B cell (primary cell): ENCODE measurements at places on chromosomes 5 and 9.
A peak's percentile ranks its signal among the peaks of the same experiment; 100 is the strongest.

GRCh38 chr9:97510797-97511654, 9.6 kb downstream of the TMOD1 start:
- DNase-seq = peak; percentile 9

DNA sequence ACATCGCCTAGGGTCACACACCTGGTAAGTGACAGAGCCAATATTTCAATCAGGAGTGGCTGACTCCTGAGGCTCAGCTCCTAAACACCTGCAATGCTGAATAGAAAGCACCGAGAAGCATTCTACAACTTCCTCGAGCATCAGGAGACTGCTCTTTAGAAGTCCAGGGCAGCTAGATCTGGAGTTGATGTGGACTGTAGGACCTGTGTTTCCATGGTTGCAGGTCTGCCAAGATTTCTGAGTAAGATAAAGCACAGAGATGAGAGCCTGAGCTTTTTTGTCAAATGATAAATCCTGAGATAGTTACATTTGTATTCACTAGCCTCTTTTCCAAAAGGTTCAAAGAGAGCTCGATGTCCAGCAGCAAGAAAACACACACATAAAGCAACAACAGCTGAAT, 43.8 kb downstream of the YIPF5 start:
- DNase-seq = no peak

DNA sequence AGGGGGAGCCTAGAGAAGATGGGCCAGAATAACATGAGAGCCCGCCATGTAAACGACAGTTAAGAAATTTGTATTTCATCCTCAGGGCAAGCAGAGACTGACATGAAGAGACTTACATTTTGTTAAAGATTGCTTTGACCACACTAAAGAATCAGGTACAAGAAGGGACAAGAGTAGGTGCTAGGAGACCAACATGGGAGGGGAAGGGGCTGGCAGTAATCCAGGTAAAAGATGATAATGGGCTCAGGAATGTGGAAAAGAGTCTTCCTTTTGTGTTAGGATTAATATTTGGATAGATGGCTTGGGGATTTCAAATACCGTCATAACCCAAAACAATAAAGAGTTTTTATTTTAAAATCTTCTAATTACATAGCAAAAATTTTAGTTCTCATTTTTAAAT, 137.3 kb downstream of the ZNF462 start:
- no peak for DNase-seq

DNA sequence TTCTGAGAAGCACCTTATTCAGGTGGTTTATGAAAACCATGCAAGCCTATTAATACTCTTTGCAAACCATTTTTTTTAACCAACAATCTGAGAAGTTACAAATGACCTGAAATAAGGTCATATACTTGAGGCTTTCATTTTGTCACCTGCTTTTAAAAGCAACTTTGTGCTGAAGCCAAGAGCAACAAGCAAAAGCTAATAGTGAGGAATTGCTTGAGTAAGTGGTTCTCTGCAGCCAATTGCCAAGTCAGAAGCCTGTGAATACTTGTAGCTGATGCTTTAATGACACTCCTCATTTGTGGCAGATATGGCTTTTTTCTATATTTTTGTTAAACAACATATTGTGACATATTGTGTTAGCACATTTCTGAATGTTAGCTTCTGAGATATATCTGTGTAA, 126.7 kb upstream of the ZNF608 start:
- DNase-seq = no peak

DNA sequence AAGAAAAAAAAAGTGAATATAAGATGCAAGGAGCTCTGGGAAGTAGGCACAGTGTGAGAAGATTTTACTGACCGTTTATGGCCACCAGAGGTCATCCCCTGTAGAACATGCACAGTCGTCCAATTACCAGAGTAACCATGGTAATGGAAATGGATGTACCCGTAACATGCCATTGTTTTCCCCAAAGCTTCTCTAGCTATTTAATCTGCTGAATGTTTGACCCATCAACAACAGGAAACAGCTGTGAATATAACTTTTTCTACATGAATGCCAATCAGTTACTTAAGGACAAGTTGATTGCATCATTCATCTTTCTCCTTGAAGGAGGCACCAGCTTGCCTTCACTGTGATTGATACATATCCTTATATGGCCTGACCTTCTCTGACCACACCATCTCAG, 1967.0 kb upstream of the CDH9 start:
- DNase-seq = no peak

DNA sequence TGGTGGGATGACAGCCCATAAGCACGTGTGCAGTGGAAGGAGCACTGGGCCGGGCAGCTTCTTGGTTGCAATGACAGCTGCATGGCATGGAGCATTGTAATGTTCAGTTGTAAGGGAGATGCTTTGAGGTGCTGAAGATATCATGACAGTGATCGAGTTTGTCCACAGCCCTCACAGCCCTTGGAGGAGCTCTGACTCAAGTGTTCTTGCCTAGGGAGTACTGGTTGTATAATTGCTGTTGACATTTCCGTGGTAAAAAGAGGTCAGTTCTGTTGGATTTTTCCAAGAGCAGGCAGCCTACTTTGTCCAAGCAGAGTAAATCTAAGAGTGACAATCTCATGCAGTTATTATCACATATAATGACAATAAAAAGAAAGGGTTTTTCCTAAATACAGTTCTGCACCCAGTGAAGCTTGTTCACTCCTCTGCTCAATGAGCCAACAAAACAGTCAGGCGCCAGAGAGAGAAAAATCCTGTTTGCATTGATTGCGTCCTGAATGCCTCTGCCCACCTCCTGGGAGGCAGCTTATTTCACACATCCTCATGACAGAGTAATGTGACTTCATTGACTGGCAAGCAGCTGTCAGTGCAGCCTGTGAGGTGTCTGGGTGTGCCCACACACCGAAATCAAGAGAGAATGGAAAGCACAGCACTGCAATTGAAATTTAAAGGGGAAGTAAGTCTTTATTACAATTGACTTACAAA, 248.0 kb downstream of the NTRK2 start:
- no peak for DNase-seq

DNA sequence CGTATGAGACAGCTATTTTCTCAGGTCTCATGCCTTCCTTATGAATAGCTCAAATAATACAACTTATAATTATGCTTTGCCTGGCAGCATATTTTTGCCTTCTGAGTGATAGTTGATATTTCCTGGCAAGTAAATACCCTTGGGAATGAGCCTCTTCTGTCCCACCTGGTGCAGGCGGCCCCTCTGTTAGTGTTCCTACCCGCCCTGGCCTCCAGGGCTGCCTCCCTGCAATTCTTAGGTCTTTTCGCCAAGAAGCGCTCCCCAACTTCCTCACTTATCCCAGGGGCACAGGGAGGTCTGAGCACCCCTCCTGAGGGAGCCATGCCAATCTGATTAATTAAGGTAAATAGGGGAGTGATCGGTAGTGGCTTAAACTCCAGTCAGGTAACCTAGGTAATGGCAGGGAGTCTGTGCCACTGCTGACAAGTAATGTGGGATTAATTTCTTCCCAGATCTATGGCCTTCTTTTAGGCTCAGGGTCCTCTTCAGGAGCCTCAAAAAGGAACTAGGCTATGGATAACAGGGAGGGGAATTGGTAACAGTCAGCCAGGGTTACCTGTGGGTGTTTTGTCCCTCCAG, 81.5 kb downstream of the GALNT10 start:
- no peak for DNase-seq
